Daoy (cell line): ENCODE measurements at places on chromosomes 7 and 10. TPM values are rescaled to one million over a fixed set of nuclear protein-coding genes. Genes with fewer than 3 reads are reported as not detected.

DNA sequence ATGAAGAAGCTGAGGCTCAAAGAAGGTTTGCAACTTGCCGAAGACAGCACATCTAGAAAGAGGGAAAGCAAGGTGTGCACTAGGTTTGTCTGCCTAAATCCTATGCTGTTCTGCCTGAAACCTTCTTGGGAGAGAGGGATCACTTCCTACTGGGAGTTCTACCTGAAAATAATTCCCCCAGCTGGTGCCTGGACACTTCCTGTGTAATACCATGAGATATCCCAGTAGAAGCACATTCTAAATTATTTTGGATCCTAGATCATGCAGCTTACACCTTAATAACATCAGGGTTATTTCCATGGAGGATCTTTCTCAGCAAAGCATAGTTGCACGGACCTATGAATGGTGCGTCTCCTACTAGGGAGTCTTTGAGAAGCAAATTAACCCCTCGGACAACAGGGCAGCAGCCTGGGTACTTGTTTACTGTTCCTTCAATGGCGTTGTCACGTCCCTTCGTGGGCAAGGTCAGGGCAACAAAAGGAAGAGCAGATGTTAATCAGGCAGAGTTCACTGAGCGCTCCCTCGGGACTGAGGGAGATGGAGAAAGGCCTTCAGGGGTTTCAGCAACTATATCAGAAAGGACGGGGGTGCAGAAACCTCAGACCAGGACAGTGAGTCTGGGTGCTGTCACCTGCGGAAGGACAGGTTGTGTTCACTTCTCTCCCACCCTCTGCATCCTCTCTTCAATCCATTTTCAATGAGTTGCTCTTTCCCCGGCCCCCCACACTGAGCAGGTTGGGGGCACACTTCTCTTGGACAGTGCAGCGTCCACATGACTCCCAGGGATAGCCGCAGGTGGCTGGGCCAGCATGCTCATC, 44.0 kb downstream of the OAT start:
- no peak for DNase-seq

DNA sequence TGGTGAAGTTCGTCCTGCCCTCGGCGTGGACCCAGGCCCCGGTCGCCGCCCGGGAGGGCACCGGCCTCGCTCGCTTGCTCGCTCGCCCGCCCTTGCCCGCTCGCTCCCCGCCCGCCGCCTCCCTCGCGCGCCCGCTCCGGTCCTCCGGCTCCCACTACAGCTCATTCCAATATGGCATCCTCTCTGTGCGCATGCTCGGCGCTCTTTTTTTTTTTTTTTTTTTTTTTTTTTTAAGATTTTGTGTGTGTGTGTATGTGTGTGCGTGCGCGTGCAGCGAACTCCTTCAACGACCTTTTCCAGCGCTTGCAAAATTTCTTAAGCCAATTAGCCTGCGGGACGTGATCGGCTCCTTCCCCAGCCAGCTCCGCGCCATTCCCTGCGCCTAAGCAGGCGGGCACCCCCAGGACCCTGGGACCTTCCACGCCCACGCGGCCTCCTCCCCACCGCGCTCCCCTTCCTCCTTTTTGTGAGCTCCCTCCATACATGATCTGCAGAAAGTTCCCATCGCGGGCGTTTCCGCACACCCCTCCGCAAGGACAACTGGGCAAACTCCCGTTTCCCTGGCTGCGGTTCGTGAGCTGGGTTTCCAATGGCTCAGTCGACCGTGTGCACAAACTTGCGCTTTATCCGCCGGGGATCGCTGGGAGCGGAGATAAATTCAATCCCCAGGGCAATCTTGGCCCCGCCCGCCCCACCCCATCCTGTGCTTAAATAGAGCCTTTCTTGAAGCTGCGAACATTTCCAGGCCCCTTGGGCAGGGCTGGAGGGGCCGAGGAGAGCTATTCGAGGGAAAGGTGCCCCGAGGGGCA, at the start of gene SFMBT2:
Gene SFMBT2 (minus strand): TSS at position 173 of the 809 bp plus-strand sequence. CDS start 29,136 bp downstream, outside the sequence.
- DNase-seq = peak; percentile 71

GRCh38 chr10:60652628-60653027, 125.7 kb upstream of the CDK1 start:
- DNase-seq = no peak

The CALML3 gene
- total RNA-seq = not detected in 2 replicates

The OR2F2 gene
- total RNA-seq = not detected in 2 replicates
